Left ventricle myocardium inferior (tissue), 1 donor: ENCODE measurements at places on chromosomes 11 and 22. TPM values are rescaled to one million over a fixed set of nuclear protein-coding genes. Genes with fewer than 3 reads are reported as not detected.

ATG13 gene
- total RNA-seq, result 42.1 TPM

XKR3 gene
- not detected for total RNA-seq

DNA sequence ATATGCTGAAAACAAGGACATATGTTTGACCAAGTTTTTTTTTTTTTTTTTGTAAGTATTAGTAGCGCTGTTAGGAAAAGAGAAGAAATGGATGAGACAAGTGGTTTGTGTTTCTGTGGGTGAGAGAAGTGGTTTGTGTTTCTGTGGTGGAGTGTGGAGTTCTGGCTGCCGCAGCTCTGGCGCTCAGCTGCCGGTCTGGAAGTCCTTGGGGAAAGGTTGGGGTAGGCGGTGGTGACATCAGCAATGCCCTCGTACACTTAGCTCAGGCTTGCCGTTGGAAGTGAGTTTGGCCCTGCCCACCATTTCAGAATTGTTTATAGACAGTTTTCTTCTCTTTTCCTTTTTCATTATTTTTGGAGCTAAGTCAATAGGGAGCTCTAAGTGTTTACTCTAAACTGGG lies 116.6 kb downstream of the TBC1D22A start:
- no peak for DNase-seq

GRCh38 chr22:47618180-47619010 lies 855.9 kb downstream of the TBC1D22A start:
- DNase-seq, result no peak

DNA sequence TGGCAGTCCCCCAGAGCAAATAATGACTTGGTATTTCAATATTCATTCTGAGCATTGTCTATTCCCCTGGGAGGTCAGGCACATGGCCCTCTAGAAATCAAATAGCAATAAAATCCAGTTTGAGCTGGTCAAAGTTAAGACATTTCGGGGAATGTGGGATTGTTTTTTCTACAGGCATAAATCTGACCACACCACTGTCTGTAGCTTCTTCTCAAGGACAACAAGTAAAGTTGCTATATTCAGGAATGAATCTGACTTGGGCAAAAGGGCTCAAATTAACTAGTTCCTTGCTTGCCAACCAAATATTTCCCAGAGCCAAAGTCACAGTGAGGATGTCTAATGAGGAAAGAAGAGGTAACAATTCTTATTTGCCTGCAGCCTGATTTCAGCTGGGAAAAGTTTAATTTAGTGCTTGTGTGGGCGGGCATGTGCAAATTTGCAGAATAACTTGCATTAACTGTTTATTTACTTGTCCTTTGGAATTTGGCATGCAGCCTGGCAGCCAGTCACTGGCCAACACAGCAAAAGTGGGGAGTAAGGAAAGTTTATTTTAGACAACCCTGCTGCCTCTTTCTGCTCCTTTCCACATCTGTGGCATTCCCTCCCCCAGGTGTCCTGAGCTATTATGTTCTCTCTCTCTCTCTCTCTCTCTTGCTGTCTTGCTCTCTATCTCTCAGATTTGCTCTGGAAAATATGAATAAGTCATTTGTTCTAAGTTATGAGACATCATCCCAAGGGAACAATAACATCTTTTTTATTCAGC lies 51.2 kb upstream of the ARHGAP20 start:
- DNase-seq, result no peak

DNA sequence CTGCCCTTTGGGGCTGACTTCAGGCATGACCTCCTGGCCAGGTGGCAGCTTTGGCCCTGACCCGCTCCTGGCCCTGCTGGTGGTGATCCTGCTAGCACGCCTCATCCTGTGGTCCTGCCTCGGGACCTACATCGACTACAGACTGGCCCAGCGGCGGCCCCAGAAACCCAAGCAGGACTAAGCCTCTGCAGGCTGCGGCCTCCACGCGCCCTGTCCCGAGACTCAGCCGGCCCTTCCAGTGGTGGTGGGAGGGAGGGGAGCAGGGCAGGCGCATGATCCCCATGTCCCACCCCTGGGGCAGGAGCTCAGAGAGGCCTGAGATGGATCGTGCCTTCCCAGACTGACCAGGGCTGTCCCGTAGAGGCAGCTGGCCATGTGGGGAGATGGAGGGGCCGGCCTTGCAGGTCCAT lies 2.1 kb downstream of the SMIM38 start:
- DNase-seq, result no peak

DNA sequence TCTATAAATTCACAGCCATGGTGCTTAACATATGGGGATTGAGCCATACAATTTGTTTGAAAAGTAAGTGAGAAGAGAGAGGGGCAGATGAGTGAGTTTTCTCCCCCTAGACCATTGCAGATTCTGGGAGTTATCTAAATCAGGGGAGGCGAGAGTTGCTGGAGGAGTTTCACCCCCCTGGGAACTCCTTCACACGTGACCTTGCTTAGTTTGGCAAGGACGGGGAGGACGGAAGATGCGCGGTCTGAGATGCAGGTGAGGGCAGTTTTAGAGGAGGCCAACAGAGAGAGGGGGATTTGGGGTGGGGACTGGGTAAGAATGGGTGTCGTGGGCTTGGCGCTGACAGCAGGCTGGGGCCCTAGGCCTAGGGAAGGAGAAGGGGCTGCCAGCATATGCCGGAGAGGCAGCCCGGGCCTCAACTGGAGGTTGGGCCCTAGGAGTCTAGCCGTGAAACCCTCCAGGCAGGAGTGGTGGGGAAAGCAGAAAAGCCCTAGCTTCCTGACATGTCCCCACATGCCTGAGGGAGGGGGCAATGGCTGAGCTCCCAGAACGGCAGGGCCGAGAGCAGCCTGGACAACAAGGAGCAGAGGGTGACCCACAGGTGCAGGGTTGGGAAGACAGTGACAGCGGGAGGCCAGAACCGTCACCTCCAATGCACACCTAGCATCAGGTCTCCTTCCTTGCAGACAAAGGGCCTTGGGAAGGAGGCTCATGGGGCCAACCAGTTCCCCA lies 63.9 kb downstream of the ELFN2 start:
- DNase-seq, result no peak
